ENCODE measurements at places on chromosomes 5 and 9.
A peak's percentile ranks its signal among the peaks of the same experiment; 100 is the strongest.

DNA sequence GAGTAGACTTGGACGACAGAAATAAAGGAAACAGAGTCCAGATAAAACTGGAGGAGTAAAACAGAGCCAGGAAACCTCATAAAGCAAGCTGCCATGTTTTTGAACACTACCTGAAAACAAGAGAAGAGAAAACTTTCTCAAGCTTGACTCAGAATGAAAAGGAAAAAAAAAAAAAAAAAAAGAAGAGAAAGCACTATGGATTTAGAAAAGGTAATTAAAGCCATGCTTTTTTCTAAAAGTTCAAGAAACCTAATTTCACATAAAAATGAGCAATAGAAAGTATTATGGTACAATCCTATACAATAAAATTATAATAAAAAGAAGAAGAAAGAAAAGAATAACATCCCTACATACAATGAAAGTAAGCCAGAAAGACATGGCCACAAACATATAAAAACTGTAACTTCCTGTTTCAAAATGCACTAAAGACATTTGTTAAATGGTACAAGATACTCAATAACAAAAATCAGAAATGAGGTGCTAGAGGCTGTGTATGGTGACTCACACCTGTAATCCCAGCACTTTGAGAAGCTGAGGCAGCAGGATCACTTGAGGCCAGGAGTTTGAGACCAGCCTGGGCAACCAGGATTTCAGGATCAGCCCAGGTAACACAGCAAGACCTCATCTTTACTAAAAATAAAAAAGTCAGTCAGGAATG, 129.5 kb downstream of the SIL1 start:
- no peak for DNase-seq

- DNase-seq = no peak
Measured at GRCh38 chr5:180175015-180175431, 34.0 kb downstream of the RASGEF1C start.

DNA sequence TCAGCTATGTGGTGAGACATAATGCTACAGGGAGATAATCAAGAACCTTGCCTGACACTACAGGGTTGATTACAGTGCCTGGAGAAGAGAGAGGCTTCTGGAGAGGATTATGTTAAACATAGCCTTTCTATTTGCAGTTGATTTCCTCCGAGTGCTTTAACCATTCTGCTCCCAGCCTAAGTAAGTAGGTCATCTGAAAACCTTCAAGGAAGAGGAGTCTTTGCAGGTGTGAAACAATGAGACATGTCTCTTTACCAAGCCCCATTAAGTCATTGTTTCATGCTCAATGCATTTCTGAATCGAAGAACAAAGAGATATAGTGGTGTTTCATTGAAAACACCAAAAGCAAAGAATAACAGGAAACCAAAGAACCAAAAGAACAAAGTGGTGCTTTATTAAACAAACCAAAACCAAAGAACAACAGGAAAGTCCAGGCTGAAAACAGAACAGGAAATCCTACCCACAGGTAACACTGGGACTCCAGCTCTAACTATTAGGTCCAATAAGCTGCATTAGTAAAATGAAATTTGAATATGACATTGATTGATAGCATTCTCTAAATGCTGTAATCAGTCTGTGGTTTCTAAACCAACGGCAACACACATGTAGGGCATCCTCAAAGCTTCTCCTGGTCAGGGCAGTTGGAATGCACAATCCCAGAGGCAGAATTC, 113.3 kb upstream of the SPATA31D4 start:
- DNase-seq = no peak

DNA sequence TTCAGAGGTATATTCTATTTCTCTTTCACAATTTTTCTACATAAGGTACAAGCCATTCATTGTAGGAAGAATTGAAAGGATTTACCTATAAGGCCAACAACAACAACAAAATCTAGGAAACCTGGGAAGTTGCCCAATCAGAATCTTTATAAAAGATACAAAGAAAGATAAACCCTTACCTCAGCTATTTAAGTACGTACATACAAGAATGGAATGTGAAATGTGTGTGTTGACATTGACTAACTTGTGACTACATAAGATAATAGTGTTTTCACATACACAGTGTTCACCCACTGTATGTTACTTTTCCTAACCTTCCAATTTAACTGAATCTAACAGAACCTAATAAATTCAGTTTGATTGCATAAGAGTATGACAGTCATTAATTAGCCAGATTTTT, 154.1 kb downstream of the ADAMTS6 start:
- no peak for DNase-seq

DNA sequence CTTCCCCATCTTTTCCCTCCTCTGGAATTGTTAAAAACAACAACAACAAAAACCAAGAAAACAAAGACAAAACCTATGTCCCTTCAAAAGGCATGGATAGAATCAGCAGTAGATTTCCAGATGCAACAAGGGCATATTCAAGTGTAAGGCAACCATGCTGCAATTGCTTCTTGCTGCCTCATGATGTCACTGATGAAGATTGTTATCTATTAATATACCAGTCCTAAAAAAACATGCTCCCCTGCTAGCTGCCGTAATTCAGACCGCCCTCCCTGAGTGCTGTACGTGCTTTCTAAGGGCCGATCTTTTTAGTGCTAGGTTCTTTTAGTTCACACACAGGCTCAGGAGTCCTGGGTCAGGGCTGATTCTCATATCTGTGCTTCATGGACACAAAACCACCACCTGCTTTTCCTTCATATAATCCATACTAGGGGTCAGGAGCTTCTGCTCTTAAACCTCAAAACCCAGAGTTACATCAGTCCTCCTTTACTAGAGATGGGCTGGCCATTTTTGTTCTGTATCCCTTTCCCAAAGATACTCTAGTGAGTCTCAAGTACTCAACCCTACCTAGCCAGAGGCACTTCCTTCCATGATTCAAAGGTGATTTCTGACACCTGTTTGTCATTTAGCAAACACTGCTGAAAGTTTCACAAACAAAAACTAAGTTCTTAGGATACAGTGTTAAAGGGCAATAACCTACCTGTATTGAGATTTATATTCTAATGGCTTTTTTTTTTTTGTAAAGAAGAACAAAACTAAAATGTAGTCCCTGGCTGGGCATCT, 82.1 kb downstream of the GIN1 start:
- no peak for DNase-seq

DNA sequence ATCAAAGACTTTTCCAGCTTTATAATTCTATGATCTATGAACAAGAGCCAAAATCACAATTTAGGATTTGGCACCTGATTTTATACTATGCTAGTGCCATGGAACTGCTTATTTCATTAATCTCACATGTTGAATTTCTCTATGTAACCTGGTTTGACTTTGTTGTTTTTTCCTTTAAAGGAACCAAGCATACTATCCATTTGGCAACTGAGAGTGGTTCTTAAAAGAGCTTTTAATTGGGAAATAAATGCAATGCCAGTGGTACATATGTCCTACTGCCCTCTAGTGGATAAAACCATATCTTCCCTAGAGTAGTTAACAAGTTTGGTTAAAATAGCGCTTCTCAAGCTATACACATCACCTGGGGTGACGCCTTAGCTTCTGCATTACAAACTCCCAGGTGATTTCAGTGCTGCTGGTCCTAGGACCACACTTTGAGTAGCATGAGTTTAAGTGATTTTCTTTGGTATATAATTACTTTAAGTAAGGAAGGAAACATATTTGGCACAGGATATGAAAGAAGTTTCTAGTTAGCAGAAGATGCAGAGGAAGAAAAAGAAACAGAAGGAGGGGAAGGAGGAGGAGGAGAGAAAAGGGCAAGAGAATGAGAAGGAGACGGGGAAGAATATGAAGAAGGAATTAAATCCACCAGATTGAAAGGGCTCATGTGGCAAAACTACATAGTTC, 56.8 kb downstream of the FGF10 start:
- DNase-seq = no peak

DNA sequence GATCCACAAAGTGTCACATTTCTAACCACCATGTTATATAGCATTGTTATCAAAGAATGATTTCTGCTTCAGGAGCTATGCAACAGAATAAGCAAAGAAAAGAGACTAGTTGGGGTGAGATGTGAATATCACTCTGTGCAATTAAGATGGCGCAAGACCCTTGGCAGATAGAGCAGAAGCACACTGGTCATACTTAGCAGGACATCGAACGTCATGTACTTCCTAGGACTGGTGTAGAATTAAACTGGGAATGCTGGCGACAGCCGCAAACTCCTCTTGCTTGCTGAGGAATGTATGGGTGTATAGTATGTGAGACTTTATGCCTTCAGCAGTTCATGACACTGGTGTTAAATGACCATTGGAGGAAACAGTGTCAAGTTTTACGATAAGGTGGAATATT, 207.0 kb downstream of the LRRC70 start:
- DNase-seq = no peak

- peak; percentile 69 for DNase-seq
Measured at GRCh38 chr9:35616681-35617459, 1.3 kb downstream of the CD72 start.

DNA sequence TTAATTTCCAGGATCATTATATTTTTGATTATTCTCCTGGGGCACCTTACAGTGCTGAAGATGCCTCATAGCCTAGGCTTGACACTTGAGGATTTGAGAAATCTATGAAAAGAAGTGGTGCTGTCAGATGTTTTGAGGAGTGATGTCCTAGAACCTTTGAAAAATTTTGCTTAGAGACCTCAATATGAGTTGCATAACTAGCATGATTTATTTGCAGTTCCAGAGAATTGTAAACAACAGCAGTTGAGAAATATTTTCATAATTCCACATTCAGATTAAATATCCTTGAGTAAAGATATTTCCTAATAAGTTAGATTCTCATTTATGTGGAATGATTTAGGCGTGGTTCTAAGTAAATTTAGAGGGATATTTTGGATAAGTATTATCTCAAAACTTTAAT, 225.8 kb downstream of the ADAMTSL1 start:
- no peak for DNase-seq

GRCh38 chr5:138282920-138283742, 8.7 kb upstream of the GFRA3 start:
- no peak for DNase-seq

- DNase-seq = no peak
Measured at GRCh38 chr5:119862619-119863018, 233.3 kb downstream of the FAM170A start.

DNA sequence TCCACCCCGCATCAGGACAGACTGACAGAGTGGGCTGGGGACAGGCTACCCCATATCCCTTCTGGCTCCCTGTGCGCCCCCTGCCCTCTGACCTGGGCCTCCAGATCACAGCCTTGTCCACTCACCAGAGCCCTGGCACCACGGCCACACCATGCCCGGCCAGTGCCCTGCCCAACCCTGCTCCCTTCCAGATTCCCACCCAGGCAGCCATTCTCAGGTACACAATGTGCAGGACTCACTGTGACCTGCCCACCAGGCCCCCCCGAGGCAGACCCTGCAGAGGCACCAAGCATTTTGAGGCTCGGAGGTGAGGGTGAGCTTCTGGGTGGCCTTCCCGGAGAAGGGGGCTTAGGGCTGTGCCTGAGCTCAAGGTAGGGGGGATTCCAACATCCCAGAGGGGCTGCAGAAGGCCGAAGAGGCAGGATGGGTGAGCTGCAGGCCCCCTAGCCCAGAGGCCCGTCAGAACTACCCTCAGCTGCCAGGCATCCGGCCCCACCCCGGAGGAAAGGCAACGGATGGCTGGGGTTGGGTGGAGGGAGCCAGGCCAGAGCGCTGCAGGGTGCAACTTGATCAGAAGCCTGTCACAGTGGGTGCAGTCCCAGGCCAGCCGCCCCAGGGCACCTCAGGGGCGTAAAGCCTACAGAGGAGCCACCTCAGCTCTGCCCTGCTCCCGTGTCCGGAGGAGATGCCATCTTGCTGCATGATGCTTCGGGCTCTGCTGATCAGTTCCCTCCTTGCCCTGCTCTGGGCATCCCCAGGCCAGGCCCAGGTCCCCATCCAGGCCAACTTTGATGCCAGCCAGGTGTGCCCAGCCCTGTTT, at the start of gene LCNL1:
TSS of gene LCNL1 (plus strand) at position 762 of the 820 bp plus-strand sequence. CDS start 594 bp downstream, outside the sequence.
- DNase-seq = no peak

DNA sequence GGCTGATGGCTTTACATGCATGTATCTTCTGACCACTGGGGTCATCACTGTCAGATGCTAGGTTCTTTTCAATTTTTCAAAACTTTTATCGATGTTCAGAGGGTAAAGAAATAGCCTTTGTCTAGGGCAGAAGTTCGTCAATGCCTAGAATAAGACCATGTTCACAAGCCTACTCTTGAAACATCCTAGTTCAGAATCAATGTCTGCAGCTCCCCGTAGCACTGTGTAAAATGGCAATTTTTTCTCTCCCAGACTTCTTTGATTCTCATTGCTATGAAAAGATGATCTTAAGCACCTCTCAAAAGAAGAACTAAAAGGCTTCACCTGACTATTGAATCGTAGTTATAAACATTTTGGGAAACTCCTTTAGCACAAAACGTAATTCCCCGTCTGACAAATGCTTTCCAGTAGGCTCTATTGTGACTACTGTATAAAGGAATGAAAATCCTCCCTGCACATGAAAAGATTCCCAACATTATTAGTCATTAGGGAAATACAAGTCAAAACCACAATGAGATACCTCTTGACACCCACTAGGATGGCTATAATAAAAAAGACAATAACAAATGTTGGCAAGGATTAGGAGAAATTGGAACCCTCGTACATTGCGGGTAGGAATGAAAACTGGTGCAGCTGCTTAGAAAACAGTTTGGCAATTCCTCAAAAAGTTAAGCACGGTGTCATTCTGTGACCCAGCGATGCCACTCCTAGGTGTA, 263.5 kb downstream of the ARHGAP26 start:
- DNase-seq = no peak

GRCh38 chr9:129177443-129177790, 644 bp downstream of the IER5L start:
- DNase-seq = no peak

GRCh38 chr5:37355161-37355560, 15.7 kb downstream of the NUP155 start:
- DNase-seq = no peak

GRCh38 chr5:141835928-141836670, 42.1 kb downstream of the PCDH1 start:
- DNase-seq = no peak

DNA sequence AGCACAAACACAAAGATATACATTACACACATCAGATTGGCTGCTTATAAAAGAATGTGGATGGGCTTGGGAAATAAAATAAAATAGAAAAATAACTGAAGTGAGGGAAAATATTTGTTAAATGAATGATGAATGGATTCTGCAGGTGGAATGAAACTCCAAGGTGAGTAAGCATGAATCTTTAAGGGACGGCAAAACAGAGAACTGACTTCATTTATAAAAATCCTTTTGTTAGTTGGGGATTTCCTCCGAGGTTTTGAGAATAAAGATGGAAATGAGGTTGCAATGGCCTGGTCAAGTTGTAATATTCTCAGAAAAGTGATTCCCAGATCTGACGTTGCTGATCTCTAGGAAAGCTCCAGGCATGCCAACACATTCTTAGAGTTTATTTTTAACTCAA, 20.9 kb upstream of the SEMA6A start:
- no peak for DNase-seq
